Vein endothelial cell (primary cell): ENCODE measurements at places on chromosomes 2 and 18. TPM values are rescaled to one million over a fixed set of nuclear protein-coding genes. Genes with fewer than 3 reads are reported as not detected.

Gene STARD6
- 0.29 and 0.33 TPM in 2 replicates for total RNA-seq

Gene DYSF
- 148 and 182 TPM in 2 replicates for total RNA-seq

Gene SLC5A6
- total RNA-seq: 29.7 and 41.7 TPM in 2 replicates

Gene C2orf81
- total RNA-seq: 0.19 TPM in 1 of 2 replicates, not detected in the other

Gene FEV
- not detected in 2 replicates for total RNA-seq

Gene CHST9
- total RNA-seq: not detected in 2 replicates

Gene CTIF
- total RNA-seq: 27.0 and 32.3 TPM in 2 replicates

Gene SPP2
- not detected in 2 replicates for total RNA-seq

Gene LAMA1
- total RNA-seq: 0.19 and 0.33 TPM in 2 replicates

Gene SERPINB3
- not detected in 2 replicates for total RNA-seq

Gene ALKAL2
- total RNA-seq: not detected in 2 replicates

Gene DSG3
- not detected in 2 replicates for total RNA-seq

Gene NT5DC4
- total RNA-seq: not detected in 2 replicates

Gene PARD3B
- total RNA-seq: 18.1 and 20.3 TPM in 2 replicates

Gene GALR1
- not detected in 2 replicates for total RNA-seq

Gene INHBB
- 6.9 and 8.2 TPM in 2 replicates for total RNA-seq

Gene NGEF
- total RNA-seq: 0.10 TPM in 1 of 2 replicates, not detected in the other

Gene TOGARAM2
- 0.10 TPM in 1 of 2 replicates, not detected in the other for total RNA-seq

Gene HES6
- 2.7 and 4.2 TPM in 2 replicates for total RNA-seq

Gene ATIC
- 9.3 and 13.1 TPM in 2 replicates for total RNA-seq

Gene CNNM3
- 7.1 and 8.5 TPM in 2 replicates for total RNA-seq

Gene CHRND
- total RNA-seq: not detected in 2 replicates

Gene CNGA3
- total RNA-seq: not detected in 2 replicates

Gene MEP1B
- not detected in 2 replicates for total RNA-seq
